ENCODE measurements at places on chromosomes 3 and 15.

DNA sequence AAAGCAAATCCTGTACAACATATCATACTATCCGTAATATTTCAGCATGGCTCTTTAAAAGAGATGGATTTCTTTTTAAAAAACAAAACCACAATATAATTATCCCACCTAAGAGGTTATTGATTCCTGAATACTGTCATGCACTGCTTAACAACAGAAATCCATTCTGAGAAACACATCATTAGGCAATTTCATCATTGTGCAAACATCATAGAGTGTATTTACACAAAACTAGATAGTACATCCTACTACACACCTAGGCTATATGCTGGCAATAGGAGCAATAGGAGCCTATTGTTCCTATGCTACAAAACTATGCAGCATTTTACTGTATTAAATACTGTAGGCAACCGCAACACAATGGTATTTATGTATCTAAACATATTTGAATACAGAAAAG, 242.0 kb downstream of the NEK10 start:
- DNase-seq, result no peak

- DNase-seq, result no peak
Measured at GRCh38 chr3:108124337-108125152, 33.7 kb upstream of the CD47 start.

DNA sequence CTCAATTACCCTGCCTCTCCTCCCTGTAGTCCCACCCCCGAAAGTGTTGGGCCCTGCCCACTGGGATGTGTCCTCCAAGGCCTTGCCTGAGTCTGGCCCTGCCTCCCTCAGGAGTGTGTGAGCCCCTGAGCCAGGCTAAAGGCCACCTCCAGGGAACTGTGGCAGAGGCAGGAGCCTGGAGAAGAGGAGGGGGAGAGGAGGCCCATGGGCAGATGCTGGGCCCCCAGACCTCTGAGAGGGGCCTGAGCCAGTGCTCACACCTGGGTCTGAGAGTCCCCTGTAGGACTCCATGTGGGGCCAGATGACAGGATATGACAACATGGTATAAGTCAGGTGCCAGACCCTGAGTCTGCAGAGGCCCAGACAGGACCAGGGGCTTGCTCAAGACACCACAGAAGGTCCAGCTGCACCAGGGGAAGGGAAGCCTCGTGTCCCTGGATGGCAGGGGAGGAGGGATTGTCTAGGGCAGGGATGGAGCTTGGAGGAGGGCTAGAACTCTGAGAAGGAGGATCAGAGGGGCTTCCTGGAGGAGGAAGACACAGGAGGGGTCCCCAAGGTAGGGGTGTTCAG, 217.9 kb downstream of the TBC1D2B start:
- no peak for DNase-seq

DNA sequence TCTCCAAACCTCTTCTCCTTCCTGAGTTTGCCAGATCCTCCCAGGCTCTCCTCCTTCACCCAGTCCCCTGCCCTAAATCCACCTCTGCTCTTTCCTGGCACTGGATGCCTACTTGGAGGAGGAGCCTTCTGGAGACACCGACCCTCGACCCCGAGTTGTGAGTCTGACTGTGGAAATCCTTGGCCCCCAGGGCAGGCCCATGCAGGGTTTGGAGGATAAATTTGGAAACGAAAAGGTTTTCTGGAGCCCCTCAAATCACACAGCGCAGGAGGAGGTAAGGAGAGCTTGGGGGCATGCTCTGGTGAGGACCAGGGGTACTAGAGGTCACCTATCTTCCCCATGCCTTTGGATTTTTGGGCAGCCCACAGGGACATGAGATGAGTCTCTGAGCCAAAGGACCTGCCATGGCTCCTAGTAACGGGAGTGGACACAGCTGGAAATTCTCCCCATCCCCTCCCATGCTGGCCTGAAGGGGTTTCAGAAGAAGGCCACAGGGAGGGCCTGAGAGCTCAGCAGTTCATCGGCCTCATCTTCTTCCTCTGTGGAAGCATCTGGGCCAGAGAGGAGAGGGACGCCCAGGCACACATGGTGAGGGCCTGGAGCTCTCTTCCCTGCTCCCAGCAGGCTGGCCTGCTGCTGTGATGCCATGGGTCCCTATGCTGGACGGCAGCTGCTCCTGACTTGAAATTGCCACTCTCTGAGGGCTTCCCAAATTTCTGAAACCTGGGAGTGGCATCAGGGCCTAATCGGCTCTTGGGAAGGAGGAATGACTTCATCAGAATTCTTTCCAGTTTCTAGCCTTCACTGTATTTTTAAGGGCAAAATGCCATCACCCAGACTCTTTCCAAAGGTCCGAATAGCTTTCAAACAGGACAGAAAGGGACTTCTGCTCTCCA, 68.6 kb upstream of the ITGA11 start:
- no peak for DNase-seq

GRCh38 chr3:113498221-113499005, 16.5 kb downstream of the SPICE1 start:
- no peak for DNase-seq

DNA sequence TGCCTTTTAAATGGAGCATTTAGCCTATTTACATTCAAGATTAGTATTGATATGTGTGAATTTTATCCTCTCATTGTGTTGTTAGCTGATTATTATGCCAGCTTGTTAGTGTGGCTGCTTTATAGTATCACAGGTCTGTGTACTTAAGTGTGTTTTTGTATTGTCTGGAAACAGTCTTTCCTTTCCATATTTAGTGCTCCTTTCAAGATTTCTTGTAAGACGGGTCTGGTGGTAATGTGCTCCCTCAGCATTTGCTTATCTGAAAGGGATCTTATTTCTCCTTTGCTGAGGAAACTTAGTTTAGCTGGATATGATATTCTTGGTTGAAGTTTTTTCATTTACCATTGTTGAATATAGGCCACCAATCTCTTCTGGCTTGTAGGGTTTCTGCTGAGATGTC, 549.0 kb downstream of the EPHA3 start:
- no peak for DNase-seq

DNA sequence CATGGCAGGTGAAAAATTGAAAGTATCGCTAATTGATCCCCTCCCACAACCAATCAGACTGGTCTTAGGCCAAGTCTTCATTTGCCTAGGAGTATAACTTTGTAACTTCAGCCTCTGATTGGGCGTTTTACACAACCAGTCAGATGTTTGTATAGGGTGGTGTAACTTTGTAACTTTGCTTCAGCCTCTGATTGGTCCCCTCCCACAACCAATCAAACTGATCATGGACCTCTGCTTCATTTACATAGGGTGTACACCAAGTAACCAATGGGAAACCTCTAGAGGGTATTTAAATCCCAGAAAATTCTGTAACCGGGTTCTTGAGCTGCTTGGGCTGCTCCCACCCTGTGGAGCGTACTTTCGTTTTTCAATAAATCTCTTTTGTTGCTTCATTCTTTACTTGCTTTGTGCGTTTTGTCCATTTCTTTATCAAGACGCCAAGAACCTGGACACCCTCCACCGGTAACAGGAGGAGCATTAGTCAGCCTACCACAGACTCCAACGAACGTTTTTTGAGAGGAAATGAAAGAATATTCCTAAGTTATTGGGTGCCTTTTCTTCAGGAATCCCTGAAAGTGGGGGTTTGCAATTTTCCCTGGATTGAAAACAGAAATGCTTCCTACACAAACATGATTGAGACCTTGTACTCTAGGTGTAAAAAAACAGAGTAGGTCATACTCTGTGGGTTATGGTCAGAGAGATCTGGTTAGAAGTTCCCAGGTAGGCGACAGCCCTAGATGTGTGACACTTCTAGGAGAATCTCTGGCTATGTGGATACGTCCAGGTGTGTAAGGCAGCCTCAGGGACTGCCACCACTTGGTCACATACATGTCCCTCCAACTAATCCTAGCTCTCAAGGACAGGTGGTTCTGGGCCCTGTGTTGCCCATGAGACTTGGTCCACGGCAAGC, 5.5 kb upstream of the SACM1L start:
- DNase-seq, result no peak
